ENCODE measurements at places on chromosomes 2 and 18.

- DNase-seq, result no peak
Observed at GRCh38 chr2:1802046-1802445, 57.7 kb upstream of the PXDN start.

- DNase-seq, result no peak
Observed at GRCh38 chr2:182666674-182667314, 49.3 kb upstream of the DNAJC10 start.

DNA sequence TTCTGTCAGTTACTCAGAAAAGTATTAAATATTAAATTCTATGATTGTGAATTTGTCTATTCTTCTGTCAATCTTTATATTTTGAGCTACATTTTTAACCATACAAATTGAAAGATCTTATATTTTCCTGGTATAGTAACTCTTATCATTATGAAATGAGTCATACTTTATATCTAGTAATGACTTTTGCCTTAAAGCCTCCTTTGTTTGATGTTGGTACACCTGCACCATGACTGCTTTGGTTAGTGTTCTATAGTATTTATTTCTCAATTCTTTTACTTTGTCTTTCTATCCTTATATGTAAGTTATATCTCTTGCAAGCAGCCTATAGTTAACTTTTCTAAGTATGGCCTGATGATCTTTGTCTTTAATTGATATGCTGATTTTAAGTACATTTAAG is 13.0 kb downstream of the ZNF236 start:
- no peak for DNase-seq

GRCh38 chr2:3620834-3621233 is 25.9 kb downstream of the COLEC11 start:
- DNase-seq, result no peak

GRCh38 chr2:85737481-85737880 is 16.3 kb upstream of the ATOH8 start:
- no peak for DNase-seq

DNA sequence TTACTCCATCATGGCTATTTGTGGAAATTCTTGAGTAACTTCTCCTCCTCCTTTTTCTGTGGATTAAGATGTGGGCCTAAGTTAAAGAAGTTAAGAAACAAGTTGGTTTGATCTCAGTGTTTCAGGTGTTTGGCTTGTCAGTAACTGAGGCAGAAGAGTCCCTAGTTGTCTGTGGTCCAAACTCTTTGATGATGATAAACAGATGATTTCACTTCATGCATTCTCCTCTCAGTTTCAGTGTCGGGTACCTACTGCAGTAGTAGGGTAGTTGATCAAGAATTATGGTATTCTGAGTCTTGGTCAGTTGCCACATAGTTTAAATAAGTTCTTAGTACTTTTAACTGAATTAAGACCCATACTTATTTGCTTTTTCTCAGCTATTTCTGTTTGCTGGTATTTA is 85.6 kb downstream of the NCOA1 start:
- DNase-seq, result no peak

- no peak for DNase-seq
Observed at GRCh38 chr2:72166279-72166678, 18.6 kb upstream of the CYP26B1 start.

DNA sequence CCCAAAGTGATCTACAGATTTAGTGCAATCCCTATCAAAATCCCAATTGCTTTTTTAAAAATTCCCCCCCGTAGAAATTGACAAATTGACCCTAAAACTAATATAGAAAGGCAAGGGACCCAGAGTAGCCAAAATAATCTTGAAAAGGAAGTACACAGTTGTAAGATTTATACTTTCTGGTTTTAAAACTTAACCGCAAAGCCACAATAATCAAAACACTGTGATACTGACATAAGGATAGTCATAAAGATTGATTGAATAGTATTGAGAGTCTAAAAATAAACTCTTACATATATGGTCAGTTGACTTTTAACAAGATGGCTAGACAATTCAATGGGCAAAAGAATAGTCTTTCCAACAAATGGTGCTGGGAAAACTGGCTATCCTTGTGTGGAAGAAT is 58.7 kb upstream of the GAREM2 start:
- no peak for DNase-seq

- no peak for DNase-seq
Observed at GRCh38 chr2:238434846-238435751, 8.4 kb downstream of the ASB1 start.

DNA sequence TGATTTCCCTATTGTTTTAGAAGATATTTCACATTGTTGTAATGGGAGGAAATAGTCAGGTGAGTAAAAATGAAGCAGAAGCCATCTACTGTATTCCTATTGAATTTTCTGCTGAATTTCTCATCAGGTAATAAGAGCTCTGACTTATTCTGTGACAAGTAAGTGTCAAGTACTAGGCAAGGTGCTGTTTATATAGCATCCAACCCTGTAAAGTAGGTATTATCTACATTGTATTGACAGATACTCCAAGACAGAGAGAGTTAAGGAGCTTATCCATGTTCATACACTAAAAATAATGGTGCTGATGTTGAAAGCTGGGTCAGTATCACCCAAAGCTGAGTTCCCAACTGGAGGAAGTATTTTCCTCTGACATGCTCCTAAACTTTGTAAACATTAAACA is 106.0 kb downstream of the KCNJ3 start:
- no peak for DNase-seq

GRCh38 chr2:118856330-118856977 is 9.0 kb upstream of the EN1 start:
- DNase-seq, result no peak

- DNase-seq, result no peak
Observed at GRCh38 chr2:199457147-199458008, at the start of gene SATB2. Gene SATB2 (minus strand): TSS chr2:199457939. CDS start chr2:199456037, 1,902 bp downstream.

DNA sequence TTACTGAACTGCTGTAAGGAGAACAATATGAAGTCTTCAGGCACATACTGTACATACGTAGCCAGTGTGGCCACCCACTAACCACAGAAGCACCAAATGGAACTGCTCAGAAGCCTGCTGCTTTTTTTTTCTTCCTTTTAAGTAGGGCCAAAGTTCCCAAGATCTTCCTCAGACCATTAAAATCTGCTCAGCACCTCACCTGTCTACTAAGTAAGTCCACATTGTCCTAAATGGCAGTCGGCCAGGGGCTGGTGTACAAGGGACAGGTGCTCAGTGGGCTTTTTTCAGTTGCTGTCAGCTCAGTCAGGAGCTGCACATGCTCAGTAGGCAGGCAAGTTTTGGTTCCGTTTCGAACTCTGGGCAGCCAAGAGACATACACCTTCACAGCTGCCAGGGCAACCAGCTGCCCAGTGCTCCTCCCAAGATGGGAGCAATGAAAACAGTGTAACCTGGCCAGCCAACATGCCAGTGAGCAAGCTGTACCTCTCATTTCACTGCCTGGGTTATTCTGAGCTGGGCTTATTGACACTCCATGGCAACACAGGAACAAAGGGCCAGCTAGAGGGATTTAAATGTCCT is 86.1 kb downstream of the ACVR1 start:
- no peak for DNase-seq

- no peak for DNase-seq
Observed at GRCh38 chr2:46794693-46795317, 120.8 kb downstream of the MCFD2 start.

DNA sequence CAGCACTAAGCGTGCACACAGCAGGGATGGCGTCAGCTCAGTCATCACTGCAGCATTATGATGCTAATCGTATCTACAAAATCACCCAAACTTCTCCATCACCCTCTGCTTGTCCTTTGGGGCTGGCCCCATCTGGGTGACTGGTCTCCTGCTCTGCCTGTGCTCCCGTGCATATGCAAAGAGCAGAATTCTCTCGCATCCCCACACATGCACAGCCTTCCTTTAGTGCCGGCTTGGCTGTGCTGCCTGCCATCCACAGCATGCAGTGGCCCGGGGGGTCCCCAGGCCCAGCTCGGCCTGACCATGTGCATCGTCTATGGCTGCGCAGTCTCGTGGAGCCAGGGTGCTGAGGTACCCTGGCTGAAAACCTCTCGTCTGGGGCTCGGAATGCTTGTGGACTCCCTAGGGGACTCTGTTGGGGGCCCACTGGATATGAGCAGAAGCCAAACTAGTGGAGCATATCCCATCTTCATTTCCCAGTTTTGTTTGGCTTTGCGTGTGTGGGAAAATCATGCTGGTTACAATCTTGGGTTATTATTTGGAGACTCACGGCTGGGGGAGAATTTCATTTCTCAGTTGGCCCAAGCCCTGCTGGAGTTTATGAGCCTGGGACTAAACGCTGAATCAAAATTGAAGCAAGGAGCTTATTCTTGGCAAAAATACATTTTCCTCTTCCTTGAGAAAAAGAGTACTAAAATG is 70.9 kb upstream of the HS6ST1 start:
- DNase-seq, result no peak

DNA sequence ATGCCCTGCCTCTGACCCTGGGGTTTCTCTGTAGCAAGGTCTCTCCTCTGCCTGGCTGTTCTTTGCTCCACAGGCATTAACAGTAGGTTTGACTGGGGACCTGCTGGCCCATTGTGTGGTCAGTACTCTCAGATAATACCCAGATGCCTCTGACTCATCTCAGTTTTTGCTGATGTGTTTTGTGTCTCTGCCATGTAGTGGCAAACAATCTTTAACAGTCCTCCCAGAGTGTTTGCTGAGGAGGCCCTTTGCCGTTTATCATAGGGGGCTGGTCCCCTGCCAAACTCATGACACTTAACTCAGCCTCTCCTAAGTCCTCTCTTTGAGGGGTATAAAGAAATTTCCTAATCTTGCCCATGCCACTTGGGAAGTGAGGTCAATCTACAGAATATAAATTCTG is 793.7 kb upstream of the FANCL start:
- DNase-seq, result no peak

GRCh38 chr18:4276953-4277585 is 178.0 kb downstream of the DLGAP1 start:
- no peak for DNase-seq

DNA sequence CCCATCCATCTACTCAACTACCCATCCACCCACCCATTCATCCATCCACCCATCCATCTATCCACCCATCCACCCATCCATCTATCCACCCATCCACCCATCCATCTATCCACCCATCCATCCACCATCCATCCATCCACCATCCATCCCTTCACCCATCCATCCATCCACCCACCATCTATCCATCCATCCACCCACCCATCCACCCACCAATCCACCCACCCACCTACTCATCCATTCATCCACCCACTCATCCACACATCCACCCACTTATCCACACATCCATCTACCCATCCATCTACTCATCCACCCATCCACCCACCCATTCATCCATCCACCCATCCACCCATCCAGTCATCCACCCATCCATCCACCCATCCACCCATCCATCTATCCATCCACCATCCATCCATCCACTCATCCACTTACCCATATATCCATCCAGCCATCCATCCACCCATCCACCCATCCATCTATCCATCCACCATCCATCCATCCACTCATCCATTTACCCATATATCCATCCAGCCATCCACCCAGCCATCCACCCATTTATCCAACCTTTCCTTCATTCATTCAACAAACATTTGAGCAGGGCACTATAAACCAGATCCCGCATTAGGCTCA is 2.1 kb upstream of the NGEF start:
- DNase-seq, result no peak

DNA sequence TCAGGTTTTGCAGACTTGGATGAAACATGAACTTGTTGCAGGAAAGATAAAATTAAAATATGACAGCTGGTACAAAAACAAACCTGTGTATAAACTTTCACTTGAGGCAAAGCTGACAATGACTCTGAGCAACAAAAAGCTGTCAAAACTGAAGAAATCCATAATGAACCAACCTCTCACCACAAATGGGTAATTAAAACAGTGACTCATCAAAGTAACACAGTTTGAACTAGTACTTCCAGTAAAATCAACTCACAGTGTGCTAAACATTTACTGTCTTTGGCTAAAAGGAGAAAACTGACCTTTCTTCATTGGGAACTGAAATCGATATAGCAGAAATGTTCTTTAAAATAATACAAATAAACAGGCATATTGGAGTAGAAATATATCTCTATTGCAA is 209.7 kb downstream of the WDPCP start:
- no peak for DNase-seq

DNA sequence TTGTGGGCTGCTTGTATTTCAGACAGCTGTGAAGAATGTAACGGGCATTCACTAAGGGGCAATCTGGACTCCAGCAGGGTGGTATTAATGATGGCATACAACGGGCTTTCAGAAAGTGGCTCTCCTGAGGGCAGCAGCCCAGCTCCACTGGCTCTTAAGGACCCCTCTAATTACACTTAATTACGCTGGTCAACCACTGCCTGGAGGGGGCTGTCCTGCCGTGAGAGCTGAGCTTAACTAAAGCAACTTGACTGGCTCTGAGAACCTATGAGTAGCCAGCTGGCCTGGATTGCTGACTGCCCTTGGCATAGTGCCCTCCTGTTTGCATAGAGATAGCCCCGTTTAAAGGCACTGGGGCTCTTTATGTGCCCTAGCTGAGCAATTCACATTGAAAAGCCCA is 3.8 kb downstream of the LIPG start:
- DNase-seq, result no peak

DNA sequence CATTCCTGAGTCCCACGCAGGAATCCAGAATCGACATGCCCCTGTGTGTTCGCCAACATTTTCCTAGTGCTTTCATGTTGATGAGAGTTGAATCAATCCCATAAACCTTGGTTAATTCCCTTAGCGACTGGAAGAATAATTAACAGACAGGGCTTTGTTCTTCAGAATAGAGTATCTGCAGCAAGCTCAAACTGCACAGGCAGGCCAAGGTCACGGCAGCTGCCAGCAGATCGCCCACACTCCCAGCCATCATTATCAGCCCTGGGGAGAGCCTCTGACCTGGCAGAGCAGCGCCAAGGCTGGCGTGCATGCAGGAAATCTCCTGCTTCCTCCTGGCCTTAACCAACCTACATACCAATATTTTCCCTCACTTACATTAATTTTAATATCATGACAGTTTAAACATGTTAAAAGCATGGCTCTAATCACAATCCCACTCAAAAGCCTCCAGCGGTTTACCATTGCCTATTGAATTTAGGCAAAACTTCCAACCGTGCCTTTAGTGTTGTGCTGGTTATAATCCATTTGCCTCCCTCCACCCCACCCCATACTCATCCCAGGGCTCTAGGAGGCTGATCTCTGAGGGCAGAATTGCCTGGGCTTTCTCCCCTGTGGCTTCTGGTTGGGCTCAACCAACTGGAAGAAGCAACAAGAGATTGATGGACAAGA is 46.8 kb upstream of the NCK2 start:
- no peak for DNase-seq

DNA sequence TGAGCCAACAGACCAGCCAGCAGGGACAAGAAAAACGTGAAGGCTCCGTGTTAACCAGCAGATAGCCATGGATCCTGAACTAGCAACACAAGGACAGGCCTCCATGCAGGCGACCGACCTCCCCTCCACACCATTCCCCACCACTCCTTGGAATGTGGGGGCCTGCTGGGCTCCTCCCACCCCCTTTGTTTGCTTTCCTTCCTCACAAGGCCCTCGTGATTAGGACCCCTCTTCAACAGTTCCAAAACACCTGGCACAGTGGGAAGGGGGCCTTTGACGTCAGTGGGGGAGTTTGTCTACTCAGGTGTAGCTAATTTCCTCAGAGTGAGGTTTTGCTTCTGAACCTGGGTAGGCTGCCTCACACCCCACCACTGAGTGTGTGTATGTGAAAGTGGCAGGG is 37.8 kb downstream of the SLC14A2 start:
- DNase-seq, result no peak

Data from stimulated activated CD8-positive, alpha-beta memory T cell treated with anti-CD3 and anti-CD28 coated beads, Interleukin-7, amount 100 ng/mL, for 1 hour (primary cell).